Kidney (tissue), 22 donors: ENCODE measurements at places on chromosomes 12 and 14.

DNA sequence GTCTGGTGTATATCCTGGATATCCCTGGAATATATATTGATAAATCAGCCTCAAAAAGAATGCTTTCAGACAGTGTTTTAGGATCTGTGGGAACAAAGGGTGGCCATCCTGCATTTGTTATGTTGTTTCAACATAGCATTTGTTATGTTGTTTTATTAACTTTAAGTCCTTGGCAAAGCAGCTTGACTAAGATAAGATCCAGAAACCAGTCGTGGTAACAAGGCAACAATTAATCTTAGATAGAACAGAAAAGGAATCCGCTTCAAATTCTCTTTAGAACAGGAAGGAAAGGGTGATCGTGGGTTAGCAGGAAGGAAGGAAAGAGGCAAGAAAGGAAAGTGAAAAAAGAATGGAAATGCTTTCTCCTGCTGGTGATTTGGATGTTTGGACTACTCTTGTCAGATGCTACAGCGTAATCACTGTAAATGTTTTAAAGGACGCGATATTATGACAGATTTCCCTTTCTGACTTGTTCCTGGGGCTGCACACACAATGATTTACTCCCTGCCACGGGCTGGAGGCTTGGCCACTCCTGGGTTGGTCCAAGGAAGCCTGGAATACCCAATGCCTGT lies 443.3 kb downstream of the DPF3 start:
- no peak for DNase-seq

- DNase-seq: no peak
These were observed 15.5 kb downstream of the RXYLT1 start for GRCh38 chr12:63795032-63795687.

- no peak for DNase-seq
These were observed 466.6 kb downstream of the TRHDE start for GRCh38 chr12:72738811-72739210.

- no peak for DNase-seq
These were observed 16.5 kb upstream of the LUM start for GRCh38 chr12:91127751-91128150.

GRCh38 chr12:92248977-92249376 lies 103.3 kb upstream of the BTG1 start:
- no peak for DNase-seq

GRCh38 chr12:31366104-31366621 lies 40.2 kb upstream of the SINHCAF start:
- no peak for DNase-seq

DNA sequence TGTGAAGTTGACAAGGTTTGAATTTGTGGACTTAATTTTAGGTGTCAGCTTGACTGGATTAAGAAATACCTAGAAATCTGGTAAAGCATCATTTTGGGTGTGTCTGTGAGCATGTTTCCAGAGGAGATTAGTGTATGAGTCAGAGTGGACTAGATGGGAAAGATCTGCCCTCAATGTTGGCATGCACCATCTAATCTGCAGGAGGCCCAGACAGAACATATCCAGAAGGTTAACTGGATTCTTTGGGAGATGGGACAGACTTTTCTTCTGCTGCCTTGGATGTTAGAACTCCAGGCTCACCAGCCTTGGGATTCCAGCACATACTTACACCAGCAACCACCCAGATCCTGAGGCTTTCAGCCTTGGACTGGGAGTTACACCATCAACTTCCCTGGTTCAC lies 14.1 kb downstream of the SGPP1 start:
- DNase-seq: no peak

DNA sequence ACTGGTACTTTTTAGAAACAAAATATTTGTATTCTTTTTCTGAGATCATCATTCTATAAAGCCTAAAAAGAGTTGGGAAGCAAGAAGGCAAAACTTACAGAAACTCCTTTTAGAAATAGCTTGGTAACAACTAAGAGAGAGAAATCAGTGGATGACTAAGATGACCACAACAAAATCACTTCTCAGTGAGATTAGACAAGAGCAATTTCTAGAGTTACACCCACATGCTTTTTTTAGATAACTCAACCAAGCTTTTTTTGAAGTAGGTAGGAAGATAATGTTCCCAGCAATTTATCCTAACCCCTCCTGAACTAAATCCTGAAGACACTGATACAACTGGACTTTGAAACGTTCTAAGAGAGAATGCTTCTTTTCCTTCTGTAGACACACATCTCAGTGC lies 576.4 kb downstream of the SLC6A15 start:
- no peak for DNase-seq

- no peak for DNase-seq
These were observed 26.2 kb downstream of the ZCRB1 start for GRCh38 chr12:42299392-42300308.

- no peak for DNase-seq
These were observed 57.9 kb downstream of the RFLNA start for GRCh38 chr12:124352839-124353238.

DNA sequence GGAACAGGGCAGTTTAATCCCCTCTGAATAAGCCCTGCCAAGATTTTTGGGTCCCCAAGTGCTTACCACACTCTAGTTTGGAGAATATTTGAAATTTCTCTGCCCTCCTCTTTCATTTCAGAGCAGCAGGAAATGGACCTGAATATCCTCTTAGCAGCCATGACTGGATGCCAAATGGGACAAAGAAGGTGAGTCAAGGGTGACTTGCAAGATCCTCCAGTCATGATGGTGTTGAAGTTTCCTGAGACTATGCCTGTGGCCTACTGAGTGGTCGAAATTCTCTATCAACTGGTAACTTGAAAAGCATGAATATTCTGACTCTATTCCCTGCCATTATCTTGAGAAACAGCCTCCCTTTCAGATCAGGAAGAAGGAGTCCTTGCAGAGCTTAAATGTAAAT lies 1674.7 kb upstream of the SEL1L start:
- DNase-seq: no peak

DNA sequence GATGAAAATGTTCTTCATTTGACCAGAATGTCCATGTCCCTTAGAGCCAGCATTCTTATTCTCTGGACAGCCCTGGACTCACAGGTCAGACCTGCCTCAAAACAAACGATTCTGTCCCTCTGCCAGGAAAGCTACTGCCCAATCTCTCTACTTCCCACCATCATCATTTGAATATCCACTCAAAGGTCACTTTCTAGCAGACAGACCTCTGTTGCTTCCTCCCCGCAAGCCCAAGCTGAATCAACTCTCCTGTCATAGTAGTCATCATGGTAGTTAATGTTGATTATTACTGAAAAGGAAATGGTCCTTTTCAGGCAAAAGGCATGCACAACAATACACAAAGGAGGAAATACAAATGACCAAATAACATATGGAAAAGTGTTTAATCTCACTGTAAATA lies 39.6 kb upstream of the CPM start:
- DNase-seq: no peak

GRCh38 chr14:106694638-106695393 lies 1168.4 kb downstream of the TMEM121 start:
- no peak for DNase-seq

DNA sequence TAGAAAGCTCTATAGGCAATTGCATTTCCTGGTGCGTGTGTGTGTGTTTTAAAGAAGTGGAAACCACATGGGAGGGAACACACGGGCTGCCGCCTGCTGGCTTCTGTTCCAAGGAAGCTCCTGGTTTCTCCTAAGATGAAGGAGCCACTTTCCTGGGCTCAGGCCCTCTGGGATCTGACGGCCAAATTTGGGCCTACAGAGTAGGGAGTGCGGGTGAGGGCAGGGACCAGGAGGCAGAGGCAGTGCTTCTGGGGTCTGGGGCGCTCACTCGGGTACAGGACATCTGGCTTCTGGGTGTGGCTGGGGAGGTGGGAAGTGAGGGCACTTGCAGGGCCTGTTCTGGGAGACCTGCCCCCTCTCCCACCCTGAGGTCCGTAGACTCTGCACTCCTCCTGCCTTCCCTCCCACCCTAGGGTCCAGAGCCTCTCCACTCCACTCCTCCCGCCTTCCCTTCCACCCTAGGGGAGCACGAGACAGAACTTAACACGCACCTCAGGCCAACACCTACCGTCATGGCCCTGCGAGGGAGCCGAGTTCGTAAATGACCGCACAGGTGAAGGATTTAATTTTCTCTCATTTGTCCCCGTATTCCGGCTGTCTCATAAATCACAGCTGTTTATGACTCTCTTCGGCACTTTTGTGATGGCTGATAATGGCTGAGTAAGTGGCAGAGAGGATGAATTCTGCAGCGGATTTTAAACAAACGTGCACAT lies 127.7 kb downstream of the KIF26A start:
- DNase-seq: no peak

DNA sequence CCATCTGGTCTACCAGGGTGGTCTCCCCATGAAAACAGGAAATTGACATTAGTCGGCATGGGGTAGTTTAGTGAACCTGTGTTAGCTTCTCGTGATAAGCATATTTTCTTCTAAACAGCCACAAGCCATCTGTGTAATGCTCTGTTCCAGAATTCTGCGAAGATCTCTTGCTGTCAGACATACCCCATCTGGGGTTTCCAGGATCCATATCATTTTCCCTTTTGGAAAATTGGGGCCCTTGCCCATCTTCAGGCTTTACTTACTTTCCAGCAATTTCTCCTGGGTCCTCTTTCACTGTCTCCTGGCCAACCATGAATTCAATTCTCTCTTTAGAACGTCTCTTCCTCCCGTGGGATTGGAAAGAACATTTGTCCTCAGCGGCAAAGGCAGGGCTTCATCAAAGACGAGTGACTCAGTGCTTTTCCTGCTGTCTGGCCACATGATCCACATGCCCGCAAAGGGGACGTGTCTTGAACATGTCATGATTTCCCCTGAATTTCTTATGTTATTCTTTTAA lies 21.4 kb upstream of the NCOR2 start:
- no peak for DNase-seq
